Caki2 (cell line): ENCODE measurements at places on chromosomes 7 and 10.

DNA sequence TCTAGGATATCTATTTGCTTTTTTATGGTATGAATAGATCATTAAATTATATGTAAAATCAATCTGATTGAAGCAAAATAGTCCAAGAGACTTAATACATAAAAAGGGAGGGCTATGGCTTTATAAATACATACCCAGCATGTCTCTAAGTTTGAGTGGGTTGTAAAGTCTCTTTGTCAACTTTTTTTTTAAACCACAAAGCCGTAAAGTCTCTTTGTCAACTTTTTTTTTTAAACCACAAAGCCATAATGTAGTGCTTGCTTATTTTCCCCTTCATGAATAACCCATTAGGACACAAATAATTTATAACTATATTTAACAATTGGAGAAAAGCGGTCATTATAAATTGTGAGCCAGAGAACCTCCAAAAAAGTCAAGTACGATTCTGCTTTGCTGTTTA is 5.7 kb downstream of the HECTD2 start:
- no peak for DNase-seq

DNA sequence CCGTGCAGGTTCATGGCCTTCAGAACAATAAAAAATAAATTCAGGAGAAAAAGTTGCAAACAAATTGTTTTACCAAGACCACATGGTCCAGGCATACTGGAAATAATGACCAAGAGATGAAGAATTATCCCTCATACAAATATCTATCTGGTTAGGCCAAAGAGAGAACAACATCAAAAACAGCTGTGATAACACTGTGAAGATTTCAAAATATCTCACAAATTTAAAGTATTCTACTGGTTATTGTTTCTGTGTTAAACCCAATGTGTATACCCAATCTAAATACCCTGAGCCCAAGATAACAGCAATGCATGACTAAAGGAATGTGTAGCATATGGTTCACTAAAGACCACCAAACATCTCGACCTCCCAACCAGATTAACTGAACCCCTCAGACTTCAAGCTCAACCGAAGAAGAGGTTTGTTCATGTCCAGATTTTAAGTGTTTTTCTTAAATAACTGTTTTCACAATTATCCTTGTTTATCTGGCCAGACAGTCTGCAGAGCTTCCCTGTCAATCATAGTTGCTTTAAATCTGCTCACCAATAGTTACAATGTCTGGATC is 10.9 kb downstream of the OR9A2 start:
- no peak for DNase-seq

DNA sequence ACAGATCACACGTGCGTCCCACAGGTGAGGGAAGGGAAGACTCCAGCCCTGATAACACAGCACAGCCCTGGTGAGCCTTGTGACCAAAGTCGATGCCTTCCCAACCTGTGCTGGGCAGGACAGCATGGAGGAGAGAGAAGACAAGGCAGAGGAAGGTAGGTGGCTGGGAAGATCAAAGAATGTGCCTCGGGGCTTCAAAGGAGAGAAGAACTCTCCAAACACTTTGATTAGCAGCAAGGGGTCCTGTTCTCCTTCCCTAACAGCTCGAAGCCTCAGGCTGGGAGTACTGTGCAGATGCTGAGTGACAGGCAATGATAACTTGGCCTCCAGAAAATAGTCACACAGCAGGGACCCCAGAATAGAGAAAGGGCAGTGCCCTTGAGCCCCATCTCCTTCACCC is 288.5 kb downstream of the TCERG1L start:
- DNase-seq, result no peak

GRCh38 chr7:46604241-46604661 is 683.2 kb upstream of the IGFBP3 start:
- DNase-seq, result no peak

- DNase-seq, result no peak
These were observed 922 bp downstream of the CXCL12 start for GRCh38 chr10:44383749-44384600.

GRCh38 chr10:47008769-47009168 is 97.5 kb downstream of the PTPN20 start:
- DNase-seq, result peak; percentile 73

- DNase-seq, result no peak
These were observed 43.6 kb downstream of the PDGFA start for GRCh38 chr7:475951-476441.

- DNase-seq, result peak; percentile 25
These were observed 345 bp downstream of the COBL start for GRCh38 chr7:51316262-51316665.
